ENCODE measurements at places on chromosomes 6 and 20.

GRCh38 chr20:44761423-44761822 is 15.8 kb downstream of the KCNK15 start:
- DNase-seq: no peak

- DNase-seq: no peak
Observed at GRCh38 chr6:25340431-25341202, 61.4 kb downstream of the CARMIL1 start.

DNA sequence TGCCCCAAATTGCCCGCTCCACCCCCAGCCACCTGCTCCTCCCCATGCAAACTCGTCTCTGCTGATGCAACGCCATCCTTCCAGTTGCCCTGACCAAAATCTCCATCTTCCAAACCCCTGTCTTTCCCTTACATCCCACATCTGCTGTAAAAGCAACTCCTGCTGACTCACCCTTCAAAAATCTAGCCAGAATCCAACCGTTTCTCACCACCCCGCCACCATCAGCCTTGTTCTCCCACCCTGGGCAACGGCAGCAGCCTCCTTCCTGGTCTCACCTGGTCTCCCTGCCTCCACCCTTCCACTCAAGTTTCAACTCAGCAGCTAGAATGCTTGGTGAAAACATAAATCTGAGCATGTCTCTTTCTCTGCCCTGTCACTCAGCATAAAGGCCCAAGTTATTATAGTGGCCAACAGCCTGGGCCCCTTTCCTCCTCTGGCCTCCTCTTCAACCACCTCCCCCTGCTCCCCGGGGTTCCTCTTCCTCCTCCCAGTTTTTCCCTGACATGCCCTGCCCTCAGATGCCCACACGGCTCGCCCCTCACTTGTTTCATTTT is 7.2 kb upstream of the SYNJ2 start:
- no peak for DNase-seq

DNA sequence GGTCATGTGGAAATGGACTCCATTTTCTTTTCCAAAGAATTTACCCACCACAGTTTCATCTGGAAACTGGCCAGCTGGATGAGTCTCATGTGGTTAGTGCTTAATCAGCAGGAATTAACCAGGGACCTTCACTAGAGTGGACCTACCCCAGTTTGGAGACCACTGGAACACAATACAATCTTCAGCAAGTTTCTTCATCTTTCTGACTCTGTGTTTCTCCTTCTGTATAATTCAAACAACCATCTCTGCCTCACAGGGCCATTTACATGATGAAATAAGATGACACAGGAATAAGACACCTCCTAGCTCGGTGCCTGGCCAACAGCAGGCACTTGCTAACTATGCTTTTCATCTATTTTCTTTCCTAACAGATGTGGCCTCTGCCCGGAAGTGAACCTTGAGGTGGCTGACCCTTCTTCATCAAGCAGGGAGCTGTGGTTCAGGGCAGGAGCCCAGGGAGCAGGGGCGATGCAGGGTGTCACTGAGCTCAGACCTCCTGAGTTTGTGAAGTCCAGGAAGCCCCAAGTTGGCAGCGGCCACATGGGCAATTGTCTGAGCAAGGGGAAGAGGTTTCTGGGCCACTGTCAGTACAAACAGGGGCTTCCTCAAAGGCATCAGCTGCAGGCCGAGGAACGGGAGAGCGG is 98.8 kb downstream of the SOD2 start:
- no peak for DNase-seq

- DNase-seq: no peak
Observed at GRCh38 chr6:3849681-3850450, 693 bp downstream of the FAM50B start.

- no peak for DNase-seq
Observed at GRCh38 chr6:2984738-2985406, 13.5 kb upstream of the SERPINB6 start.

- DNase-seq: no peak
Observed at GRCh38 chr6:73058736-73059135, 166.6 kb downstream of the KHDC1L start.

DNA sequence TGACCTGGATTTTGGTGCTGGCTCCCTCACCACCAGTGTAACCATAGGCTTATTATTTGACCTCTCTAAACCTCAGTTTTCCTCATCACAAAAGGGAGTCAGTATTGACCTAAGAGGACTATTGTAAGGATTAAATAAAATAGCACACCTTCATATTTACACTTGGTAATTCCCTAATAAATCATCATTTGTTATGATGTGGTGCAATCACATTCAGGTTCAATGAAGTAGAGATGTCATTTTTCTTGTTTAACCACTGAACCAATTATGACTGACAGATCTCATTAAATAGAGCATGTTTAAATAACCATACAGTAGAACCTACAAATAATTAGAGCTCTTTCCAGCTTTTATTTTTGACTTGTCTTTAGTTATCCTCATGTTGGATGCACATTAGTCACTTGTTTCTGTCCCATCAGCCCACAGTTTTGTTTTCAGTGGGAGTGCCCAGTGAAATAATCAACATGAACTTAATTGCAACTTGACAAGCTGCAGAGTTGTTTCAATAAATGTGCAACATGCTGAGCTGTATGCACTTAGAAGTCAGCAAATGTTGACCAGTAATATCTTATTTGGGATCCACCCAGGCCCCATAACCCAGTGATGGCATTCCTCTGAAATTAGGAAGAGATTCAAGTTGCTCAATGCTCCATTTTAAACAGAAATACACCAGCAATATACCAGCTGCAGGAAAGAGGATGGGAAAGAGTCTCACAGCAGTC is 451.7 kb upstream of the MARCKS start:
- no peak for DNase-seq

- DNase-seq: peak; percentile 54
Observed at GRCh38 chr6:138815797-138816528, 20.1 kb downstream of the ECT2L start.
